ENCODE measurements at places on chromosomes 3 and 15. TPM values are rescaled to one million over a fixed set of nuclear protein-coding genes. Genes with fewer than 3 reads are reported as not detected.

Gene TNFSF10
- 30.8 TPM for total RNA-seq

- no peak for DNase-seq
These were observed 23.7 kb upstream of the TBC1D21 start for GRCh38 chr15:73849641-73850040.

Gene SNRPN
- total RNA-seq: 438 TPM

Gene CCR2
- total RNA-seq: not detected

DNA sequence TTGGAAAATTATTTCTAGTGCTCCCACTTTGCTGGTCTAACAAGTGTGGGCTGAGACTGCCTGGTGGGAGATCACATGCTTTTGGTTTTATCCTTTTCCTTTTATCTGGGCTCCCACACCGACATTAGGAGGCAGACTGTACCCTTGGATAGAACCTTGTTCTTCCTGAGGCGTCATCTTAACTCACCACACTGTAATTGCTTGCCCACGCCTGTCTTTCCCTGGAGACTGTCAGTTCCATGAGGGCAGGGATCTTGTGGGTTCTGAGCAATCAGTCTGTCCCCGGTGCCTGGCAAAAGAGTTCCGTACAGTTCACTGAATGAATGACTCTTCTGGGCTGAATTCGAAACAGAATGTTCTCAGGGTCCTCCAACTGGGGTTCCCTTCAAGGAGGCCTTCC, 124.6 kb upstream of the ABHD17C start:
- no peak for DNase-seq

Gene STRIT1
- not detected for total RNA-seq

DNA sequence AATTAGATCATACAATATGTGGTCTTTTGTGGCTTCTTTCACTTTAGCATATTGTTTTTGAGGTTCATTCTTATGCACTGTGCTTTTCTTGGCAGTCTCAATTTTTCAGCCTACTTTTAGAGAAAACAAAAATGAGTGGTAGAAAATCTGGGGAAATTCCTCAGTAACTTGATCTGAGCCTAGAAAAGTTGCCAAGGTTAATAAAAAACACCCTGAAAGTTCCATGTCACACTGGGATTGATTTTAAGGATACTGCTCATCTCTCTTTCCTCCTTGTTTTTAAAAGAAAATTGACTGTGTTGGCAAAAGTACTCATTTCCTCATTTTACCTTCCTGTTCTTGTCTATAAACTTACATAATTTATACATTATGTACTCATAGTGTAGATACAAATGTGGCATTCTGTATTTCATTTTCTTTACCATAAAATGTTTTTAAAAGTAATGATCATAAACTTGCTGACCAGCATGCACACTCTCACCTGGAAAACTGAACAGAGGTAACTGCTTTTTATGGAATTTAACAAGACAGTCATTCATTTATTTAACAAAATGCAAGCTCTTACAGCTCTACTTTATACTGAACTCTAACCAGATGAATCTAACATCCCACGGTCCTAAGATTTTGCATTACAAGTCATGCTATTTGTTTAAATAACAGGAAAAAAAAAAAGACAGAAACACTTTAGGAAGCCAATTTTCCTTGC, 28.6 kb upstream of the SH3BP5 start:
- DNase-seq: peak; percentile 23

- DNase-seq: no peak
These were observed 43.9 kb downstream of the ERC2 start for GRCh38 chr3:56424336-56424735.

DNA sequence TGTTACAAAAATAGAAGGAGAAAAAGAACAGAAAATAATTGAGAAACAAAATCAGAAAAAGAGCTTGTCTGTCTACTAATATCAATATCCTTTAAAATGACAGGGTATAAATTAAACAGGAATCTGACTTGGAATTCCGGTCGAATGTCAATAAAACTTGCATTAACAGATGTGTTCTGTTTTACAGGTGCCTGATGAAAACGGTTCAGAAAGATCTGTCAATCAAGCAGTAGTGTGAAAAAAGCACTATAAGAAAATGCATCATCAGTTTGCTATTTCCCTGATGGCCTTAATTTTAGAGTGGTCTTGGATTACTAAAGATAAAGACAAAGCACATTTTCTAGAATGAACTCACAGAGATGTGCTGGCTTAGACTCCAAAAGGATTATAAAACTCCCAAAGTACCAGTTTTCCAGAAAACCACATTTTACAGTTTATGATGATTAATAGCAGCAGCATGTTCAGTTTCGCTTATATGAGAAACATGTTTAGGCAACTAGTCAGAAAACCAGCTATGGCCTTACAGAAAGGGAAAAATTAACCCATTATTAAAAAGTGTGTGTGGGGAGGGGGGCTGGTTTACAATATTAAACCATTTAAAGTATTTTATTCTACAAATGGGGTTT, 8.2 kb upstream of the C3orf38 start:
- DNase-seq: no peak

Gene SLC51A
- not detected for total RNA-seq

- no peak for DNase-seq
These were observed 60.9 kb downstream of the STRIT1 start for GRCh38 chr3:155232605-155233004.
